ENCODE measurements at places on chromosomes 2 and 18.

DNA sequence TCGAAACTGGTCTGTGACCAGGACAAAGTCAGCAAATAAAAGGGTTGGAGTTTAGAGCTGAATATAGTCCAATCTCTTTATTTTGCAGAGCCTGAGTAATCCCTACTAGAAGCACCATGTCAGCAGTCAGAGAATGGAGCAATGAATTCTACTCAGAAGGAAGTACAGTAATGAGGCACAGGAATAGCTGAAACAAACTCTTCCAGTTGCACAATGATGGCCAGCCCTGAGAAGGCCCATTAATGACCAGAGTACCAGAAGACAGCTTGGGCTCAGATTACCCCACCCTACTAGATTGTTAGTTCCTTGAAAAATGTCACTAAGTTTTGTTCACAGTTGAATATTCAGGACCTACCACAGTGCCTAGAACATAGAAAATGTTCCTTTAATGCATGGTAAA is 40.3 kb upstream of the SCG2 start:
- no peak for DNase-seq

GRCh38 chr18:44796429-44797428 is 116.0 kb downstream of the SETBP1 start:
- DNase-seq = no peak

GRCh38 chr2:128249555-128249954 is 69.1 kb downstream of the HS6ST1 start:
- DNase-seq = no peak

DNA sequence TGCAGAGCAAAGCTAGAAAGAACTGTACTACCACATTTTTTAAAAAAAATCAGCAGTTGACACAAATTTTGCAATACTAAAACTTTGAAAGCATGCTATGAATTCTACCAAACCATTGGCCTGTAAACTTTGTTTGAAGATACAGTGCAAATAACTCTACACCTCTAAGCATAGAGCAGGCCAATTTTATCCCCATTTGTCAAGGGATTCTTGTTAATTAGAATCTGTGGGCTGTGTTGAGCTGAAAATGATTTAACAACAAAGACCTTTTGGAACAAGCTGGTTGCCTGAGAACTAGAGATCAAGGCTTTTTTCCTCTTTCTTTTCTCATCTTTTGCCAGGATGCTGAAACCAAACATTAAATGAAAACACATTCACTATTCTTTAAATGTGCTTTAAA is 886.0 kb upstream of the CDH2 start:
- no peak for DNase-seq

DNA sequence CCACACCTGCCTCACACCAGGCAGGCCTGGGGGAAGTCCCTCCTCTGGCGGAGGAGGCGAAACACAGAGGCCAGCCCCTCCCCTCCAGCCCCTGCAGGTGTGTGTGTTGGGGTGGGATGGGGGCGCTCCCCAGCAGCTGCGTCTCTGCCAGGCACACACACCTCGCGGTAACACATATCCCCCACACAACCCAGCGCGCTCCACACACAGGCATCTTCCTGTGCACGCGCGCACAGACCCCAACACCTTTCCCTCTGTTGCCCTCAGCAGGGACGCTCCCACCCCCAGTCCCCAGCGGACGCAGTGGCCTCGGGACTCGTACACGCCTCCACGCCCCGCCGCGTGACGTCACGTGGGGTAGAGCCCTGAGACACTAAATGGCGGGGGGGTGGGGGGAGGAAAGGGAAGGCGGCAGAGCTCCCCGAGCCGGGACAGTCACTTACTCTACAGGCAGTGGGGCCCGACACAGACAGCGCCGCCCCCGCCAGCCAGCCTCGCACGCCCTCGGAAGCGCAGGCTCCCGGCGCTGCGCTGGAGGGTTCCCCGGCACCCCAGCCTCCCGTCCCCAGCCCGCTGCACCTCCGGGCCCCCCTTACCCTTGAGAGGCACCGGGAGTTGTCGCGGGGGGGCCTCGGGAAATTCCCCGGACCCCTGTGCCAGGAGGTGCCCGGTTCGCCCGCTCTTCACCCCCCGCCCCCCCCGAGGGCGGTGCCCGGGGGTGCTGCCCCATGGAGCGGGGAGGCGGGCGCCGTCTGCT is at the start of gene WNT10A:
Gene WNT10A (plus strand): TSS at position 751 of the 757 bp plus-strand sequence. CDS start 144 bp downstream, outside the sequence.
- peak; percentile 63 for DNase-seq

GRCh38 chr2:32452338-32453064 is 95.7 kb downstream of the BIRC6 start:
- DNase-seq = no peak

DNA sequence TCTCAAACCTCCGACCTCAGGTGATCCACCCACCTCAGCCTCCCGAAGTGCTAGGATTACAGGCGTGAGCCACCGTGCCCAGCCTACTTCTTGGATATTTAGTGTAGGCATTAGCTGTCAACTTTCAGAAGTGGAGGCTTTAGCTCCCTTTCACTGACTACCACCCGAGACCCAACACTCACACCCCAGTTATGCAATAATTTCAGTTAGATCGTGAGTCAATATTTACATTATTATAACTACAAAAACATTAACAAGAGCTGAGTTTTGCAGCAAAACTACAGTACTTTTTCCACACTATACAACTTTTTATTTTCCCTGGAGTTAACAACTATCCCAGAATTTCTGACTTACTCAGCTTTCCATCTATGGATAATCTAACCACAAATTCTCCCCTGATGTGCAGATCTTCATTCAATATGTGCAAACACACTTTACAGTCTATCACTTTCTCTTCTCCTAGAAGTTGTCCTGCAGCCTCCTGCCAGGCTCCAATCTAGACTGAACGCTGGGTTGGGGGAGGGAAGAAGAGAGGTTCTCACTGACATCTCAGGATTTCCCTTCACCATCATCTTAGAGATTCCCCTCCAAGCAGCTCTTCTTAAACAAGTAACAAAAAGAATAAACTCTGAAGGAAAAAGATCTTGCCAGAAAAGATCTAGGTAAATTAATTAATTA is 10.1 kb downstream of the TBC1D8 start:
- DNase-seq = no peak

GRCh38 chr2:241339839-241340630 is 16.1 kb upstream of the FARP2 start:
- DNase-seq = no peak

DNA sequence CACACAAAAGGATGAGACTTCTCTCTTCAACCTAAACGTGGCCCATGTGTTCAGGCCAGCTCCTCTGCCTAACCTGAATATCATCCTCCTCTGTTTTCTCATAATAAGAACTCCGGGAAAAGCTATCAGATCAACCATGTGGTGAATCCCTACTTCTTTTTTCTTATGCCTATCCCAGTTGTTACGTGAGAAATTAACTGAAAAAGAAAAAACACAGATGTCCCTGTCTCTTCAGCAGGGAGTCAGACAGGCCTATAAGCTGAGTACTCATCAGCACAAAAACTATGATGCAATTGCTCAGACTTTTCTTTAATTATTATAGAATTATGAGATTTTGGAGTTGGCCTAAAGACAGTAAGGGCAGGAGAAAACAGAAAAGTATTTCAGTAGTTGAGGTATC is 613.0 kb upstream of the FSHR start:
- DNase-seq = no peak

DNA sequence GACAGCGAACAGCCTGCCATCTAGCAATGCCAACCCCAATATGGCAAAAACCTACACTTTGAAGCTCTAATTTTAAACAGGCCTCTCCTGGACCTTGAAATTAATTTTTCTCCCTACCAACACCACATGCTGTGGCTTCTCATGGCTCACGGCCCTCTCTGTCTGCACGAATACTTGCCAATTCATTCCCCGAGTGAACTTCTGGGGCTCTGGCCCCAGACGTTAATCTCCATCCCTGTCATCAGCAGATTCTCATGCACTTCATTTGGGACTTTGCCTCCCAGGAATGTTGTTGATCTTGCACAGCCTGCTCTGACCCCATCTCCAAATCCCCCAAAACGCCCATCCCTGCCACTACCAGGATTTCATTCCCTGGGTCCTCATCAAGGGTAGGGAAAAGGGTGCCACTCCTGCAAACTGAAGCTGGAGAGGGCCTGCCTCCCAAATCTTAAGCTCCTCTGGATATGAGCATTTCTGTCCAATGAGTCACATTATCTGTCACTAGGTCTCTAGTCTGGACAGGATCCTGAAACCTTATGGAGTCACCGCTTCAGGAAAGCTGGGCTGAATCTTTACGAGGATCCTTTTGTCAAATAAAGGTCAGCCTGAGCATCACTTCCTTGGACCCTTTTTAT is 10.4 kb downstream of the FIGLA start:
- DNase-seq = no peak

- peak; percentile 23 for DNase-seq
These were observed 49.0 kb upstream of the TFCP2L1 start for GRCh38 chr2:121333834-121334558.

DNA sequence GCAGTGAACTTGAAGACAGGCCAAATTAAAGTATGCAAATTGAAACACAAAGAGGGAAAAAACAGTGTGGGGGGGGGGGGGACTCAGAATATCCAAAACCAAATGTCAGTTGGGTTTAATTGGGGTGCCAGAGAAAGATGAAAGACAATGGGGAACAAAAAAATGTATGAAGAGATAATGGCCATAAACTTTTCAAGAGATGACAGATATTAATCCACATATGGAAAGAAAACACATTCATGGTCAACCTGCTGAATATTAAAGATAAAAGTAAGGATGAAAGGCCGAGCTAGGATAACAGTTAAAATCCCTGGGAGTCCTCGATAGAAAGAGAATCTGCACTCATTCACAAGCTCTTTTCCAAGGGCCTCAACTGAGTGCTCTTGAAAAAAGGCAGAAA is 26.6 kb downstream of the SMAD2 start:
- DNase-seq = no peak

GRCh38 chr2:38430597-38431207 is 53.6 kb upstream of the ATL2 start:
- DNase-seq = no peak

DNA sequence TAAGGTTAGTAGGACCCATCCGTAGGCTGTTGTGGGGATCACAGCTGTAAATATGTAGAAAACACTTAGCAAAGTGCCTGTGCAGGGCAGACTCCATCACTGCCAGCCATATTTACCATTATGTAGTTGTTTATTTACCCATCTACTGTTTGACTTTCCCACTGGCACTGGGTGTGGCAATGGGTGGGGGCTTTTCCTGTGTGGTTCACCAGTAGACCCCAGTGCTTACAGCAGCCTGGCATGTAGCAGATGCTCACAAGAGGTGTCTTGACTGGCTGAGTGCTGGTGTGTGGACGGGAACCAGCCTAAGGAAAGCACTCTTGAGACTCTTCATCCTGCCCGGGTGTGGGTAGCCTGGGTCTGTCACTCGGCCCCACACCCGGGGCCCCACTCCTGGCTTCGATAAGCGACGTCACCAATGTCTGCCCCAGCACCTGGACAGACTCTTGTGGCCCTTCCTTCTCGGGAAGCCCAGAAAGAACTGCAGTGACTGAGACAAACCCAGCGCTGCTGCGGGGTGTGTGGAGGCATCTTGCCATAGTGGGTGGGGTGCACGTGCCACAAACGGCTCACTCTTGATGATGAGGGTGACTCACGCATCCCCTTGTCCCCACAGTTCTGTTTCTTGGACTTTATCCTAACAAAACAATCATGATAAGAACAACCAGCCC is 78.3 kb downstream of the HDAC4 start:
- DNase-seq = no peak

GRCh38 chr18:55252901-55253300 is 293.6 kb upstream of the CCDC68 start:
- no peak for DNase-seq

- DNase-seq = no peak
These were observed 65.2 kb downstream of the CCDC195 start for GRCh38 chr2:224650815-224651439.

DNA sequence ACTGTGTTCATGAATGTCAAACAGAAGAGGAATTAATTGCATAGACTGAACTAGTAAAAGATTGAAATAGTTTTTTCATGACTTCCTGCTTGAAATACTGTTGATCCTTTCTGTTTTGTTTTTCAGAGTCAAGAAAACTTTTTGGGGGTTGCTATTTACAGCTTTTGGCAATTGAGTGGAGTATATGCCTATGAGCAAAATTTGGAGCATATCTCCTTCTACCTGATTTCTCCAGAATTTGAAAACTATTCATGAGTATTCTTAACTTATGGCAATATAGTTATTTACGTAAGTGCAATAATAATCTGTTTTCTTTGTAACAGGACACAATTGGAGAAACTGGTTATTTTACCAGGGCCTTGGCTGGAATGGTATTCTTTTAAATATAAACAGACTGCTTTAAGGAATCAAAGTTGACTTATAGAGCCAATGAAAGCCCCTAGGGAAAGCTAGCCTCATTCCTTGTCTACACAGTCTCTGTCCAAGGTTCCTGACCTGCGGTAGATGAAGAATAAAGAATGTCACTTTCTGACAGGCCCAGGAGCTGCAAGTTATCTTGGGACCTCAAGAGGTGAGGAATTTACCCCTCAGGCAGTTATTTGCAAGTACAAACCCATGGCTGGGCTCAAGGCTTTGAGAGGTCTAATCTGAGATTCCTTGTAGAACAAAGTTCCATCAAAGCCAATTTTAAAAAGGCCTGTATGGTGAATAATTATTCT is 193.5 kb upstream of the NDUFV2 start:
- no peak for DNase-seq

- peak; percentile 80 for DNase-seq
These were observed 6.8 kb downstream of the DNAJB2 start for GRCh38 chr2:219285894-219286425.

- no peak for DNase-seq
These were observed 130.8 kb downstream of the NCKAP5 start for GRCh38 chr2:133437492-133437891.

GRCh38 chr2:168029071-168029470 is 218.3 kb downstream of the STK39 start:
- no peak for DNase-seq

- DNase-seq = no peak
These were observed 1.9 kb downstream of the ACTR1B start for GRCh38 chr2:97661927-97662326.

DNA sequence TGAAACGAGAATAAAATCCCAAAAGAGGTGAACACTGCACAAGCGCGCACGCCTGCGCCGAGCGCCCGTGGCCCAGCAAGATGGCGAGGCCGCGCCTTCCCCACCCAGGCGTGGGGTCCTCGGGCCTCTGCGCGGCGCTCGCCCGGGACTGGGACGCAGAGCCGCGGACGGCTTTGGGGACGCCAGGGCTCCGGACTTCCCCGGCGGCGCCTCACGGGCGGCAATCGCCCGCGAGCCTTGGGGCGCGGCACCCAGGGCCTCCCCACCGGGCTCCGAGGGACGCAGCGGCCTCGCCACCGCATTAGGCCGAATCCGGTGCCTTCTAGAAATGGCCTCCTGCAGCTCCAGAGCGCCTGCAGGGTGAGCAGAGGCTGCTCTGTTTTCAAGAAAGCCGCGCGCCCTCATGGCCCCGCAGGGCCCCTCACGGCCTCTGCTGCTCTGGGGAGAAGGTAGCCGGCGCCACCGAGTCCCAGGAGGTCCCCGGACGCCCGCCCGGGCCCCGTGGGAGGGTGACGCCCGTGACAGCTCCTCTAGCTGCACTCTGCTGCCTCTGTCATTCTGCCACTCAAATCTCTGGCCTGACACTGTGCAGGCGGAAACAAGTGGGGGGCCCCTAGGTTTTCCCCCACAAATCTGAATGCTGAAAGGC is 35.9 kb upstream of the POMC start:
- DNase-seq = peak; percentile 64

All from stomach (tissue), 19 donors.